ENCODE measurements at places on chromosomes 16 and 17.

GRCh38 chr17:10628756-10629155 lies 28.4 kb downstream of the MYH3 start:
- DNase-seq = no peak

- no peak for DNase-seq
Observed at GRCh38 chr16:69340095-69340644, 598 bp downstream of the NIP7 start.

- DNase-seq = no peak
Observed at GRCh38 chr17:66425756-66426396, 123.5 kb downstream of the PRKCA start.

DNA sequence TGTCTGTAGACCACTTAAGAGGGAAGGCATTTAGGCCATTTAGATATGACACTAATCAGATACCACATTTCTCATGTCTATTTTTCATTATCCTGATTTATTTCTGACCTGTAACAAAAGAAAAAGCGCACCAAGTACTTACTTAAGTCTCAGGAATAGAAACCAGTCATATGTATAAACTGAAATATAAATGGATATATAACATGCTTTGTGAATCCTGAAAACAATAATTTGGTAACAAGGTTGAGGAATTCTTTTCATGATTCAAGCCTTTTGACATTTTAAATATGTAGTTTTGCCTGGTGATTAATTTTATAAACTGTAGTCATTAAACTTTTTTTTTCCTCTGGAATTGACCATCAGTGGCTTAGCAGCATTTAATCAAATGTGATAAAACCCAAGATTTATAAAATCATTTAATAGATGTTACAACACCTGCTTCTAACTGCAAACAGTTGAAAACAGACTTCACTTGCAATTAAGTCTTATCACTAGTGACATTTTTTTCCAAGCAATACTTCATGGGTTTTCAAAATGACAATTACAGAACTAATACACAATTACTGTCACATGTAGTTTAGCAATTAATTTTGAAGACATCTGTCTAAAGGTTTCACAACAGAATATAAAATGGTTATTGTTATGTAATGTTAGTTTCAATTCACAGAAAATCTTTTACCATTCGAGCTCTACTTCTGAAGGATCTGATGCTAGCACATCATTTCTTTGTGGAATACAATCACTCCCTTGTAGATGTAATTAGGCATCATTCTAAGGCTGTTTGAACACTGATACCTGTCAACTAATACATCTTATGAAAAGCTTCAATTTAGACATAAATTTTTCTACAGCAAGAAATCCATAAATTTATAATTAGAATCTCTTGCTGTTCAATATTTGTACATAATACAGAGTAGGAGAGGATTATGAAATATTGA lies 110.3 kb downstream of the TOX3 start:
- no peak for DNase-seq

DNA sequence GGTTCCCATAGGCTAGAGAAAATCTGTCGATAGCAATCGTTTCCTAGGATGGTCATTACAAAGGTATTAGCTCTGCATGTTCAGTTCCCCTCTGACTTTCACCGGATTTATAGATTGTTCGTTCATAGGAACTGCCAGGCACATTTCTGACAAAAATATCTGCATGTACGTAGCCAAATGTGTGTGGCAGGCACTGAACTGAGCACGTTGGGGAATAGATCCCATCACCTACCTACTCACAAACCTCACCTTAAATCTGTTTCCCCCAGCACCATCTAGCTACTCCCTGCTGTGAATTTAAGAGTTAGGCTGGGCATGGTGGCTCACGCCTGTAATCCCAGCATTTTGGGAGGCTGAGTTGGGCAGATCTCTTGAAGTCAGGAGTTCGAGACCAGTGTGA lies 64.5 kb upstream of the TANC2 start:
- no peak for DNase-seq

- DNase-seq = no peak
Observed at GRCh38 chr16:84461413-84462295, 42.8 kb downstream of the MEAK7 start.

GRCh38 chr17:1055751-1056645 lies 59.1 kb downstream of the TIMM22 start:
- DNase-seq = peak; percentile 37

All from activated T-cell treated with anti-CD3 and anti-CD28 coated beads for 48 hours (primary cell).